ENCODE measurements at places on chromosomes 11 and 22. TPM values are rescaled to one million over a fixed set of nuclear protein-coding genes. Genes with fewer than 3 reads are reported as not detected.

DNA sequence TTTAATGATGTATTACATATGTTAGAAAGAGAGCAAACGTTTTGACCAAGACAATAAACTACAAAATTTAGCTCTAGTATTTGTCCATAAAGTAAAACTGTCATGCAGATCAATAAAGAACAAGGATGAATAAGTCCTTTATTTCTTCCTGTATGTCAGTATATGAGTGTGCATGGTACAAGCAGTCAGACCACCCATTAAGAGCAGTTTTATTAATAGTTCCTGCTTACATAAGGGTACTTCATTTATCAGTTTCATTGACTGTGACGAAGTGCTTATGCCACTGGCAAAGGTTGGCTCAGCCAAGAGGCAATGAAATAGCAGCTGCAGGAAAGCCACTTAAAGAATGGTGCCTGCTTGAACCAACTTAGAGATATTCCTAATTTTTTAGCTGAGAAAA is 913.0 kb upstream of the CNTN5 start:
- DNase-seq = no peak

- no peak for DNase-seq
Measured at GRCh38 chr11:9143721-9144120, 52.3 kb upstream of the SCUBE2 start.

GRCh38 chr11:44731685-44732430 is 5.1 kb downstream of the TSPAN18 start:
- DNase-seq = no peak

- DNase-seq = peak; percentile 90
Measured at GRCh38 chr11:19419808-19420207, 179.1 kb upstream of the E2F8 start.

The DERL3 gene
- total RNA-seq = 0.32 TPM

All from fibroblast of villous mesenchyme (primary cell).